Cerebellar cortex (tissue), 1 donor: ENCODE measurements at places on chromosomes 16 and 17.

DNA sequence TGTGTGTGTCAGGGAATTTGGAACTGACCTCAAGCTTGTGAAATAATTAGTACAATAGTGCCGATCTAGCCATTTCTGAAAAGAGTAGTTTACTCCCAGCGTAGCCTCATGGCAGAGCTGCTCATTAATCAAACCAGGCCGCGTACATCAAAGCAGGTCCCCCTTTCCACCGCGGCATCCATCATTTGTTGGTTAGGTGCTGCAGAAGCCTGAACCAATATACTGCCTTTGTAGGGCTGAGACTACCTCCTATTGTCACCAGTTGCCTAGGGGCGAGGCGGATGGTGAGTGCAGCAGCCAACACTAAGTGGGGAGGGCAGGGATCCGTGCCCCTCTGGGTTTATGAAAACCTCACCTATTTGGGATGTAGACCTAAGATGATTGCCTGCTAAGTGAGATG lies 264.1 kb downstream of the TMEM114 start:
- DNase-seq = no peak

DNA sequence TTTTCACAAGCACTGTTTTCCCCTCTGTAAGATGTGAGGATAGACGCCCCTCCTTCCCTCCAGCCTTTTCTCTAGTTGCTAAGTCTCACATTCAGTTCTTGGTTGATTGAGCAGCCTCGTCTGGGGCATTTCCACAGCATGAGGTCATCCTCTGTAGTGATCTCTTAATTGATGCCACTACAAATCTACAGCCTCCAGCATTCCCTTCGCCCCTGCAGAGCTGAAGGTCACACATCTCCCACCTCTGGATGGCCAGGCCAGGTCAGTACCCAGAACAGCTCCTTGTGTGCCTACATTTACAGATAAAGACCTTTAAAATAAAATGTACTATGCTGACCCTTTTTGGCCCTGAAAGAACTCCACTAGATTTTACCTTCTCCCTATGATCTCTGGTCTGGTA lies 32.5 kb upstream of the CDH11 start:
- no peak for DNase-seq

- peak; percentile 87 for DNase-seq
Observed at GRCh38 chr17:69575346-69575761, 160.9 kb downstream of the MAP2K6 start.

- peak; percentile 47 for DNase-seq
Observed at GRCh38 chr16:5870886-5871691, 773.5 kb upstream of the EEF2KMT start.

DNA sequence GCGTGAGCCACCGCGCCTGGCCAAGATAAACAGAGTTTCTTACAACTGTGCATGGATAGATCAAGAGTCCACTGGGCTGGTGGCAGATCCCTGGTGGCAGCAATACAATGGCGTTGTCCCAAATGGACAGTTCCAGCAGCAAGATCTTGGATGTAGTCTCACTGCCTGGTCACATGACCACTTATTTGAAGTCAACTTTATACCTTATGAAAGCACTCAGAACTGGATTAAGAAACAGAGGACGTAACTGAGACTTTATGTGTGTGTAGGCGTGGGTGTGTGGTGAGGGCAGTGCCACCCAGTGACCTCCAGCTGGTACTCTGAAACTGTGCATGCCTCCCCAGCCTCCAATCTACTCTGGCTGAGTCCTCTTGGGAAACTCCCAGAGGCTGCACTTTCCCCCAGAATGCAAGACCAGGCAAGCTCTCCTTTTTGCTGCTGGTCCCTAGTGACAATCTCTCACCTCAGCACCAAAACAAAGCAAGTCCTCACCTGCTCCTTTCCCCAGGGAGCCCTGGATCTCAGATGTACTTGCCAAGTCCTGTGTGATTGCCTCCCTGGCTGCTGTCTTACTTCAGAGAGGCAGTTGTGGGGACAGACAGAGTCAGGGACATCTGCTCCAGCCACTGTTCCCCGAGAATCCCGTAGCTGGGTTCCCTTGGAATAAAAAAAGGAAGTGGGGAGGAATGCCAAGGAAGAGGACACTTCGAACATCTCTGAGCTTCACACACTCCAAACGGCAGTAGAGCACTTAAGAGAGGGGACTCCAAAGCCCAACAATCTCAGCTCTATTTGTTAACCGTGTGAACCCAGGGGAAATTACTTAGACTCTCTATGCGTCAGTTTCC lies 11.7 kb upstream of the ST6GALNAC2 start:
- DNase-seq = no peak
